ENCODE measurements at places on chromosomes 5 and 9. TPM values are rescaled to one million over a fixed set of nuclear protein-coding genes. Genes with fewer than 3 reads are reported as not detected.
A peak's percentile ranks its signal among the peaks of the same experiment; 100 is the strongest.

The TMEM174 gene
- not detected for total RNA-seq

The ADGRD2 gene
- total RNA-seq: not detected

The SURF2 gene
- total RNA-seq: 7.0 TPM

The MAN1B1 gene
- 52.9 TPM for total RNA-seq

The LCN1 gene
- not detected for total RNA-seq

The NTNG2 gene
- total RNA-seq: 2.0 TPM

GRCh38 chr5:37116359-37116758 lies 132.8 kb downstream of the CPLANE1 start:
- H3K36me3 ChIP-seq: peaks cover 44% of the 10 kb centered on the region
- no peak for DNase-seq
- H3K27me3 ChIP-seq: no peaks in the 10 kb centered on the region
- H3K4me1 ChIP-seq: no peaks in the 10 kb centered on the region
- H3K4me3 ChIP-seq: no peak overlapping the region
- H3K27ac ChIP-seq: no peak overlapping the region

- peak overlapping the region; percentile 93 for H3K27ac ChIP-seq
- no peak overlapping the region for H3K4me3 ChIP-seq
- no peaks in the 10 kb centered on the region for H3K36me3 ChIP-seq
- H3K27me3 ChIP-seq: no peaks in the 10 kb centered on the region
- DNase-seq: no peak
- peaks cover 83% of the 10 kb centered on the region for H3K4me1 ChIP-seq
Observed at GRCh38 chr5:38465702-38466423, 90.6 kb downstream of the LIFR start.

- H3K36me3 ChIP-seq: no peaks in the 10 kb centered on the region
- H3K4me1 ChIP-seq: peaks cover 5% of the 10 kb centered on the region
- H3K27ac ChIP-seq: no peak overlapping the region
- DNase-seq: no peak
Observed at GRCh38 chr9:95801797-95802196, 73.7 kb upstream of the ERCC6L2 start.

GRCh38 chr9:124079176-124079925 lies 67.8 kb downstream of the LHX2 start:
- H3K4me3 ChIP-seq: no peak overlapping the region
- H3K27me3 ChIP-seq: no peaks in the 10 kb centered on the region
- H3K36me3 ChIP-seq: no peaks in the 10 kb centered on the region
- H3K27ac ChIP-seq: no peak overlapping the region

- H3K27ac ChIP-seq: no peak overlapping the region
- no peaks in the 10 kb centered on the region for H3K36me3 ChIP-seq
- H3K4me3 ChIP-seq: no peak overlapping the region
- H3K4me1 ChIP-seq: no peaks in the 10 kb centered on the region
- DNase-seq: no peak
Observed at GRCh38 chr5:61576556-61576955, 244.5 kb downstream of the ZSWIM6 start.

DNA sequence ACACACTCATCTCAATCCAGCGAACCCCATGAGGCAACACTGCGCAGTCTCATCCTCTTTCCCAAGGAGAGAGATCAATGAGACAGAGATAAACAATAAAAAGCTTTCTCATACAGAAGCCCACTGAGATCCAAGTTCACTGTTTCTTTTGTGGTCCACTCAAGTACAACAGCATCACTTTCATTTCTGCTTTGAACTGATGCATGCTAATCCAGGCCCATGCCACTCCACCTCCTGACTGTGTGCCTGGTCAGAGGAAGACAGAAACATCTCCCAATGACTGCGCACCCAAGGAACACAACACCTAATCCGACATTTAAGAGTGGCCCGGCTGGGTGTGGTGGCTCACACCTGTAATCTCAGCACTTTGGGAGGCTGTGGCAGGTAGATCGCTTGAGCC lies 104.0 kb downstream of the SERINC5 start:
- no peak overlapping the region for H3K27ac ChIP-seq
- H3K4me1 ChIP-seq: no peaks in the 10 kb centered on the region
- H3K36me3 ChIP-seq: no peaks in the 10 kb centered on the region
- no peak for DNase-seq
- no peaks in the 10 kb centered on the region for H3K27me3 ChIP-seq

- H3K36me3 ChIP-seq: no peaks in the 10 kb centered on the region
- peaks cover 53% of the 10 kb centered on the region for H3K4me1 ChIP-seq
- no peak for DNase-seq
- no peaks in the 10 kb centered on the region for H3K27me3 ChIP-seq
- H3K27ac ChIP-seq: no peak overlapping the region
Observed at GRCh38 chr5:143355710-143356109, 47.8 kb downstream of the NR3C1 start.

DNA sequence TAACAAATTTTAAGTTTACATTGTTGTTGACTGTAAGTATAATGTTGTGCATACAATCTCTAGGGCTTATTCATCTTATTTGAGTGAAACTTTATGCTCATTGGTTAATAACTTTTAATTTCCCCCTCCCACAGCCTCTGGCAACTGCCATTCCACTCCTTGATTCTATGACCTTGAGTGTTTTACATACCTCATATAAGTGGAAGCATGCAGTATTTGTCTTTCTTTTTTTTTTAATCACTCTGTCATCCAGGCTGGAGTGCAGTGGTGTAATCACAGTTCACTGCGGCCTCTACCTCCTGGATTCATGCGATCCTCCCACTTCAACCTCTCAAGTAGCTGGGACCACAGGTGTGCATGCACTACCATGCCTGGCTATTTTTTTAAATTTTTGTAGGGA lies 83.9 kb downstream of the KCTD16 start:
- no peaks in the 10 kb centered on the region for H3K27me3 ChIP-seq
- H3K4me3 ChIP-seq: no peak overlapping the region
- no peak for DNase-seq
- H3K4me1 ChIP-seq: no peaks in the 10 kb centered on the region
- no peaks in the 10 kb centered on the region for H3K36me3 ChIP-seq

DNA sequence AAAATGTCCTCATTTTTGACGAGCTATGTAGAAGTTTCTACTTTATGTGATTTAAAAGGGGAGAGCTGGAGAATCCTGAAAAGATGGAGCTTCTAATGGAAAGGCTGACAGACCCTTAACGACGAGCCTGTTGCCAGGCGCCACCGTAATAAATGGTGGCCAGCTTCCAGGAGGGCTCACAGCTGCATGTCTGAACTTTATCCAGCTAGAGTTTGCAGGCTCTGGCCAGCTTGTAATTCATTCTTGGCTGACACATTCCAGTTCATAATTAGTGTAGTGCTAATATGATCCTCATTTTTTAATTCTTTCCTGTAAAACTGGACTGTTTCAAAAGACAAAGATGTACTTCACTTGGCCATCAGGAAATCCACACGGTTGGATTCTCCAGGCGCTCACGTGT lies 246.7 kb downstream of the GAS1 start:
- H3K4me3 ChIP-seq: peak overlapping the region; percentile 25
- H3K27me3 ChIP-seq: no peaks in the 10 kb centered on the region
- no peak for DNase-seq
- H3K36me3 ChIP-seq: no peaks in the 10 kb centered on the region
- H3K27ac ChIP-seq: no peak overlapping the region

- H3K4me3 ChIP-seq: no peak overlapping the region
- H3K36me3 ChIP-seq: no peaks in the 10 kb centered on the region
- no peaks in the 10 kb centered on the region for H3K4me1 ChIP-seq
- no peak for DNase-seq
Observed at GRCh38 chr9:119601632-119602031, 232.4 kb upstream of the BRINP1 start.

DNA sequence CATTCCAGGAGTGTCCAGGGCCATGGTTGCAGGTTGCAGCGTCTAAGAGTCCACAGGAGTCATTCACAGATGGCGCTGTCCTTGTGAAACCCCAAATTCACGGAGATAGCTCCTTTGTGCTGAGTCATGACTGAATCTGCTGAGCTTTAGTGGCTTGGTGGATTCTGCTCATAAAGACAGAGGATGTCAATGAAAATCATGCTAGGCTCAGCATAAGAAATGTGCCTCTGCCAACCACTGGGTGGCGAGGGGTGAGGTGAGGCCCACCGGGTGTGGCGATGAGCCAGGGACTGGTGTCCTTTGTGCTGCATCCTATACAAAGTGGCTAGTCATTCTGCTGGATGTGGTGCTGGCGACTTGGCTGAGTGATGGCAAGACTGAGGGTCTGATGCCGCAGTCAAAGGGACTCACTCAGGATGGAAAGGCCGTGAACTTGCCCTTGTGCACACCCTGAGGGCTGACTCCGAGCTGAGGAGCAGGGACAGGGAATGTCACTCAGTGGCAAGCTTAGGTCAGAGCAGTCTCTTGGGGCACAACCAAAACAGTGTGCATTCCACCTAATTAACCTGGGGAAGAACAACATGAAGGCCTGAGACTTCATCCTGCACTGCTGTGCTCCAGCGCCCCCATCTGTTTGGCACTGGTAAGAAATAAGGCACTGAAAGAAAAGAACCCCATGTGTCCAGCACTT lies 71.5 kb downstream of the DAP start:
- no peak overlapping the region for H3K27ac ChIP-seq
- no peaks in the 10 kb centered on the region for H3K27me3 ChIP-seq
- DNase-seq: no peak
- H3K4me3 ChIP-seq: no peak overlapping the region

DNA sequence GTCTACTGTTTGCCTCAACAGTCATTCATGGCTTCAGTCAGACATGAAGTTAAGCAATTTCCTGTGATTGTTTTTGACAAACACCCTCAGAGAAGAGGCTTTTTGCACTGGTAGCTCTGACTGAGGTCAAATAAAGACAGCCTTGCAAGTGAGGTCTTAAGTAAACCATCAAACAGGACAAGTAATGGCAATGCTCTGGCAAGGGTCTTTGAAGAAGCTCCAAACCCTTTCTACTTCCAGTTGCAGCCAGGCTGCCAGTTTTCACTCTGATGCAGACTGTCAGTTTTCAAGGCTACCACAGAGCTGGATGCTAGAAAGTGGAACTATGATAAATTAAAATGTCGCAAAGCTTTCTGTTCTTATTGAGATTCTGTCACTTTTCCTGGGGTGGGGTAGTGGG lies 421.5 kb upstream of the PTGER4 start:
- H3K27me3 ChIP-seq: no peaks in the 10 kb centered on the region
- H3K36me3 ChIP-seq: no peaks in the 10 kb centered on the region
- H3K27ac ChIP-seq: no peak overlapping the region
- no peaks in the 10 kb centered on the region for H3K4me1 ChIP-seq
